AG04450 (cell line): ENCODE measurements at places on chromosomes 5 and 9. TPM values are rescaled to one million over a fixed set of nuclear protein-coding genes. Genes with fewer than 3 reads are reported as not detected.

SLC4A9 gene
- polyA plus RNA-seq = not detected in 2 replicates

NUTM2F gene
- not detected in 2 replicates for polyA plus RNA-seq

DNA sequence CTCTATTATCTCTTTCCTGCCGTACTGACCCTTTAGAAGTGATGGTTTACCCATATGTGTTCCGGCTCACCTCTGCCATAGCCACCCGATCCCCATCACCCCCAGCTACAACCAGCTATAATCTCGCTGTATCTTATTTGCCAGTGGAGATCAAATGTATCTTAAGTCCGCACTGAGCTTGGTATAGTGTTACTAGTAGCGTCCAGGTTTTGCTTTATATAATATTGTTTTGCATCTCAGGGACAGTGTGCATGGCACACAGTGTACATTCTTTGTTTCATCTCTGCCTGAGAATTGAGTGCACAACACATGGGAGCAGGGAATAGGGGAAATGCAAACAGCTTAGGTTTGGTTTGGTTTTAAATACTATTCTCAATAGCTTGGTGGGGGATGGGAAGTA is 135.8 kb upstream of the SNX2 start:
- DNase-seq = no peak

GRCh38 chr5:6545770-6546690 is 86.8 kb downstream of the NSUN2 start:
- DNase-seq = no peak
